ENCODE measurements at places on chromosomes 3 and 15.

DNA sequence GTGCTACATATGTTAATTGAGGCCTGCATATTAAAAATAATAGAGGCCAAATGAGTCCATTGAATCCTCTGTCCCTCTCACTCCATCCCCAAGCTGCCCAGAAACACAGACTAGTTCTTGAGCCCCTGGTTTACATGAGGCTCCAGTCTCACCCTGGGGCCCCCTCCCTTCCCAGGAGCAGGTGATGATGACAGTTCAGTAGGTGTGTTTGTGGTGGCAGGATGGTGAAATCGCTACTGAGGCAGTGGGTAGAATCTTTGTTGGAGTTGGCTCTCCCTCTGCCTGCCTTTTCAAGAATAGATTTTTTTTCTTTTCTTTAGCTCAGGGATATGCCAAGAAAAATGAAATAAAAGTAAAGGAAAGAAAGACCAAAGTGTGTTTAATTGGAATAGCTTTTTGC, 288.7 kb downstream of the EPHB1 start:
- no peak for DNase-seq

DNA sequence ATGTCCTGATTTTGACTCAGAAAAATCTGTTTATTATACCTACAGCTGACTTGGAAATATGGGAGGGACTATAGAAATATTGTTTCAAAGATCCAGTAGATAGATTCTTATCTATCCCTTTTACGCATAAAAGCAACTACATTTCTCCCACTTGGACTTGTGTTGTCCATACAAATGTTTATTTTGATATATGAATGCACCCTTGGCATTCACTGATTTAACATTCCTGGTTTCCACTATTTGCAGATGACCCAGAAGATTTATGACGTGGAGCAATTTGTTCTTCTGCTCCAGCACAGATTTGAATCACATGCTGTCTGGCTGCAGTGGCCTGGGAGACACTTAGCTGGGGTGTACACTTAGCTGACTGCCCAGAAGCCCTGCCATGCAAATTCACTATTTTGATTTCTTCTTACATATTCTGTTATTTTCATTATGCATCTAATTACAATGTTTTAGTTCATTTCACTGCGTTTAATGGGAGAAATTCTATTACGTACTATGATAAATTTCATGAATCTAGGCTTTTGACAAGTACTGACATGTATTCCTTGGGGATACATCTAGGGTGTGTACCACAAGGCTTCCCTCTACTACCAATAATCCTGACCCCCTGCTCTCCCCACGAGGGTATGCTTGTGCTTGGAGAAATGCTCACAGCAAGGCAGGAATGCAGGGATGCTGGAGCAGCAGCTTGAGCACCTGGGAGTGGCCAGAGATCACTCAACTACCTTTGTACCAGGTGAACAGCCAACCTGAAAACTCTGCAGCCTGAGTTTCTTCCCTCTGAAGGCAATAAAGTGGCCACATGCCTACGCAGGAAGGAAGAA, 223.6 kb upstream of the TBL1XR1 start:
- DNase-seq, result no peak

GRCh38 chr15:90358124-90359033, 6.3 kb downstream of the ZNF774 start:
- no peak for DNase-seq

DNA sequence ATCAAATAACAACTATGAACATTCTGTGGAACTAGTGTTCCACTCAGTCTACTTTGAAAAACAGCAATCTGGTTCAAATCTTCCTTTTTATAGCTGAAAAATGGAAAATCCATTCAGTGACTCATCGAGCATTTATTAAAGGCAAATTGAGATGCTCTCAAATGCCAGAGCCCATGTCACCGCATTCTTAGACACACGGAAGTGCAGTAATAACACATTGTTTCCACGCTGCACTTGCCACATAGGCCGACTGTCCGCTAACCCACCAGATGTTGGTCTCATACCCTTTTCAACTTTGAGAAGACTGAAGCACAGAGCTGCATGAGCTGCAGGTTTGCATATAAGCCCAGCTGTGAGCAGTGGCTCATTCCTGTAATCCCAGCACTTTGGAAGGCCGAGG, 95.9 kb downstream of the TMEM266 start:
- no peak for DNase-seq

GRCh38 chr15:62544446-62544845, 379.4 kb upstream of the C2CD4B start:
- no peak for DNase-seq

DNA sequence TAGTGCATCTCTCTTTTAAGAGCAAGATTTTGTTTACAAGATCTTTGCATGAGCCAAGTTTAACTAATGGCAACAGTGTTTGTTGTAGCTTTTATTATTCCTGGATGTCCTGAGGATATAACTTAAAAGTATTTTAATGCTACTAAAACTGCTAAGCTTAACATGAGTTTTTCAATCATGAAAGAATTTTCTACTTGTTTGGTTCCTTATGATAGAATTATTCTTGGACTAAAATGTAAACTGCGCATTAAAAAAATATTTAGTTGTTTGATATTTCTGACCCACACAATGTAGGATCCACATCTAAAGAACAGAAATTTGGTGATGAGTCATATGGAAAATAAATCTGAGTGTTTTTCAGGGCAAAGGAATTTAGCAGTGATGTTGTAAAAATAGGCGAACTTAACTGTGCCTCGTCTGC, 70.8 kb downstream of the RAP2B start:
- no peak for DNase-seq

DNA sequence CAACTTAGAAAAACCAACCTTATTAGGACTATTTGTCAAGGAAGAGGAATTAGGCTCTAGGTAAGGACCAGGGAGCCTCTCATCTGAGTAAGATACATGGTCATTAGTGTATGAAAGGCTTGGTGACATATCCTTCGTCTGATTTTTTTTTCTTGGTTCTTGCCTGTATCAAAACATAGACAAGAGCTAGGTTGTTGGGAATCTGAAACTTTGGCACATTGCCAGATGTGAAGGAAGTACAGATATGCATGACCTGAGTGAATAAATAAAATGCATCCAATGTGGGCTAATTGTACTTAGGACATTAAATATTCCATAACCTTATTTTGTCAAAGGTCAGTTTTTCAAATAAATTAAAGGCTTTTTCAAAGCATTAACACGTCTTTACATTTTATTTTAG, 151.8 kb downstream of the SYNPR start:
- DNase-seq, result peak; percentile 6

GRCh38 chr3:186464424-186465093, 79.6 kb downstream of the CRYGS start:
- DNase-seq, result no peak

GRCh38 chr3:20246662-20247061, 60.7 kb upstream of the SGO1 start:
- no peak for DNase-seq

- no peak for DNase-seq
Measured at GRCh38 chr15:61025308-61025707, 203.8 kb downstream of the RORA start.

DNA sequence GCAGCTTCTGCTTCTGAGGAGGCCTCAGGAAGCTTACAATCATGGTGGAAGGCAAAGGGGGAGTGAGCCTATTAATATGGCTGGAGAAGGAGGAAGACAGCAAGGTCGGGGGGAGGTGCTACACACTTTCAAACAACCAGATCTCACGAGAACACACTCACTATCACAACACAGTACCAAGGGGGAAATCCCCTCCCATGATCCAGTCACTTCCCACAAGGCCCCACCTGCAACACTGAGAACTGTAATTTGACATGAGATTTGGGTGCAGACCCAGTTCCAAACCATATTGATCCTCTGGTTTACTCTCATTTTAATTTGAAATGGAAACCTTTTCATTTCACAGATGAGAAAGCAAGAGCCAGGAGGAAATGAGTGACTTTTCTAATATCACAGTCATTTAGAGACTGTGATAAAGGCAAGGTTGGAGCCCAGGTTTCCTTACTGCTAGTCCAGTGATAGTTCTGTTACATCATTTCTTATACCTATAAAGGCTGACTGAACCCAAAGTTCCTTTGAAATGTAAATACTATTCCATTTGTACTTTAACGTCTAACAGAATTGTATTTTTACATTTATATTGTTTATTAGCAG, 105.8 kb upstream of the GAP43 start:
- no peak for DNase-seq

DNA sequence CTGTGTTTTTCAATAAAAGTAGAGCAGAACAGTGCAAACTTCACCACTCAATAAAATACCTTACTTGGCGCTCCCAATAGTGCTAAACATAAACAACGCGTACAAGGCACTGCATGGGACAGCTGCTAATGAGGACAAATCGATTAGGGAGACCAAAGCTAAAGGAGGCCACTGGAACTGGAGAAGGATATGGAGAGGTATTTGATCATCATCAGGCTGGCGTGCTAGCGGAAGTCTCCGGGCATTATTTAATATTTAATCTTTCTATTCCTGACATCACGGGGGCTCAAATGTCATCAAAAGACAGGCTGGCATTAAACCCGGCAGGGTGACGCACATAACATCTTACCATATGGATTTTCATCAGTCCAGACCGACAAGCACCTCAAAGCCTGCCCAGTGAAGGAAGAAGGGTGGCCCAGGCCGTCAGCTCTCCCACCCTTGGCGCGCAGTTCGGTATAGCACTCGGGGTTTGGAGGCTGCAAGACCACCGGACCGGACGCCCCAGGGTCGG, 604 bp downstream of the CCPG1 start:
- no peak for DNase-seq

DNA sequence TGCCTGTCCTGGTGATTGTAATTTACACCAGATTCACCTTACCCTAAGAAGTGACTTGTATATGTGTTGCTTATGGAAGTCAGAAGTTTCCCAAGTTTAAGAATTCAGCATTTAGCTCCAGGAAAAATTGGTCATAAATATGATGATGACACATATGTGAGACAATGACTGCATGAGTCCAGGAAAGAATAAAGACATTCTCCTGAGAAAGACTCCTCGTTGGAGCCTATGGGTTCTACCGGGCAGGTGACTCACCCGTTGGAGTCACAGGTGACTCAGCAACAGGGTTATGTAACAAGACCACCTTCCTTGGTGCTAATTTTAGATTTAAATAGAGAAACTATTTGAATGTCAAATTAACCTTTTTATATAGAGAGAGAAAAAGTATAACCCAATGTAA, 662.4 kb downstream of the FHIT start:
- no peak for DNase-seq

- no peak for DNase-seq
Measured at GRCh38 chr3:162569314-162569713, 1072.7 kb downstream of the OTOL1 start.

- DNase-seq, result no peak
Measured at GRCh38 chr15:85423256-85423655, 42.9 kb downstream of the AKAP13 start.

DNA sequence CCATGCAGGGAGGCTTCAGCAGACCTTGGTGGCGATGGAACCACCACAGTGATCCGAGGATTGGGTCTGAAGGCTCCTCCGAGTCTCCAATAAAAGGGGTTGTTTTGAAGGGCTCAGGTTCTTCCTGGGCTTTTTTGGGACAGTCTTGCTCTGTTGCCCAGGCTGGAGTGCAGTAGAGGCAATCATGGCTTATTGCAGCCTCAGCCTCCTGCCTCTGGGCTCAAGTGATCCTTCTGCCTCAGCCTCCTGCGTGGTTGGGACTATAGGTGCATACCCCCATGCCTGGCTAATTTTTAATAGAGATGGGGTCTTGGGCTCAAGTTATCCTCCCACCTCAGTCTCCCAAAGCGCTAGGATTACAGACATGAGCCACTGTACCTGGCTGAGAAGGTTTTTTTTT, 84.8 kb downstream of the IGF1R start:
- DNase-seq, result no peak

- no peak for DNase-seq
Measured at GRCh38 chr15:60076045-60076444, 71.9 kb downstream of the FOXB1 start.

DNA sequence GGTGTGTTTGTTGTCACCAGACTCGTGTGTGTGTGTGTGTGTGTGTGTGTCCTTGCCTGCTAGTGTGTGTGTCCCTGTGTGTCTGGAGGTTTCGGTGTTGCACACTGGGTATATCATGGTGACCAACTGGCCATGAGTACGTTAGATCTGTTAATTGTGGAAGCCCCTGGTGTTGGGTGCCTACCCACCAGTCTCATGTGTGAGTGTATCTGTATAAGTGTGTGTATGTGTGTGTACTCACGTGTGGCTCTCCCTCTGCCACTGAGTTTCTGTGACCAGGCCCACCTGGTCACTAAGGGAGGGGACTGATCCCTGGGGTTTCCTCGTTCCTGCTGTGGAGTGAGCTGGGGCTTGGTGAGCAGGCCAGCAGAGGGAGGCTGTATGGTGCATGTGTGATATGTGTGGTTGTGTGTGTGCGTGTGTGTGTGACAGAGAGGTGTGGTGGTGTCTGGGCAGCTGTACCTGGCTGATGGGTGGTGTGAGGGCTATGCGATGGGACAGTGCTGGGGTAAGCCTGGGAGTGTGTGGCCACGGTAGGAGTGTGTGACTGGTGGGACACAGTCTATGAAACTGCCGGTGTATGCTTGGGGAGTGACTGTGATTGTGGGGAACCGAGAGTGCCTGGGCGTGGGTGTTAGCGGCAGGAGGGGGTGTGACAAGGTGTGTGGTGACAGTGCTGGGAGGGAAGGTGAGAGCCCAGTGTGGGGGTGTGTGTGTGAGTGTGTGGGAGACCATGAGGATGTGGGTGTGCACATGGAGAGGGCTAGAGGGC, 1.8 kb downstream of the PRKCD start:
- DNase-seq, result no peak

- no peak for DNase-seq
Measured at GRCh38 chr3:150174179-150174578, 203.5 kb upstream of the PFN2 start.

GRCh38 chr3:163543662-163544061, 1534.6 kb downstream of the SI start:
- DNase-seq, result no peak

DNA sequence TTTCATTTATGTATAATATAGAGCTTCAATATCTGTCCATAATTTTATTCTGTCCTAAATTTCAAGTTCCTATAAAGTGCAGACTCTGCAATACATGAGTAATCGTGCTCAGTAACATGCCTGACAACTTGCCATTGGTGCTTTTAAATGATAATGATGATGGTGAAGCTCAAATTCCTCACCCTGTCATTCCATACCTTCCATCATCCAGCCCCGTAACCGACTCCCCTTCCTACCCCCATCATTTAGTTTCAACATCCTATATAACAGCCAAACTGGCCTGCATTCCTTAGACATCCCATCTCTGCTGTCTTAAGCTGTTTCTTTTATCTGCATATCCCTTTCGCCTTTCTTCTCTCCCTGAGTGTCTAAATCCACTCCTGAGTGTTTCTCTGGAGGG, 67.2 kb upstream of the DLG1 start:
- DNase-seq, result no peak

DNA sequence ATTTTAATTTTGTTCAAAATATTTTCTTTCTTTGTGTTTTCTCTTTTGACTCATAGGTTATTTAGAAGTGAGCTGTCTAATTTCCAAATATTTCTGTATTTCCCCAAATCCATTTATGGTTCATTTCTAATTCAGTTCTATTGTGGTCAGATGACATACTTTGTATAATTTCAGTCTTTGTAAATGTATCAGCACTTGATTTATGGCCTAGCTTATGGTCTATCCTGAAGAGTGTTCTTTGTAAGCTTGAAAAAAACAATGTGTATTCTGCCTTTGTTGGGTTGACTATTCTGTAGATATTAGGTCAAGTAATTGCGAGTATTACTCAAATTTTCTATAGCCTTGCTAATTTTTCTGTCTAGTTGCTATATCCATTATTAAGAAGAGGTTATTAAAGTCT, 311.2 kb downstream of the OCA2 start:
- no peak for DNase-seq
